ENCODE measurements at places on chromosomes 6 and 20.

GRCh38 chr20:12076200-12076599, 158.5 kb downstream of the BTBD3 start:
- DNase-seq, result no peak

GRCh38 chr20:25081730-25082497, at the start of gene VSX1:
VSX1 (minus strand) TSS chr20:25082141; CDS start chr20:25082096, 45 bp downstream.
- no peak for DNase-seq

- no peak for DNase-seq
Observed at GRCh38 chr6:125678601-125679000, 70.8 kb upstream of the HEY2 start.

GRCh38 chr20:54476169-54477009, 996 bp downstream of the DOK5 start:
- DNase-seq, result no peak

- no peak for DNase-seq
Observed at GRCh38 chr20:34820805-34821578, 4.5 kb downstream of the NCOA6 start.
